Type B pancreatic cell (in vitro differentiated cells): ENCODE measurements at places on chromosomes 5 and 9.
A peak's percentile ranks its signal among the peaks of the same experiment; 100 is the strongest.

DNA sequence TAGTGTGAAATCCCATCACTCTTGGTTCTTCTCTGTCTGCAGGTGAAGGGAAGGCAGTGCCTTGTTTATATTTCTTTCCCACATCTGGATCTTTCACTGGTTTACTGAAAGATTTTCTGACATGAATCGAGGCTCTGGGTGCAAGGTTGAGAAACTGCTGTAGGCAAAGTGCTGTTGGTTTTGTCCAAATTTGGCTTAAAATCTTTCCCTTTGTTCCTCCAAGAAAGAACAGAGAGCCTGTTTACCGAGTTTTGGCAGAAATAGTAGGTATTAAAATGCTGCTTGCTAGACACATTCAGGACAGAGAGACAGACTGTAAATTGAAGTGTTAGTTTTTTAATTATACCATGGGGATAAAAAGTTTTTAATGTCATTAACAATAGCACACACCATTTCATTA lies 21.5 kb downstream of the SKP2 start:
- DNase-seq: no peak
- no peaks in the 10 kb centered on the region for H3K27me3 ChIP-seq
- no peak overlapping the region for H3K27ac ChIP-seq
- H3K4me3 ChIP-seq: no peak overlapping the region

- H3K4me3 ChIP-seq: peak overlapping the region; percentile 99
- peaks cover 14% of the 10 kb centered on the region for H3K27me3 ChIP-seq
These were observed 727 bp downstream of the SMAD5 start for GRCh38 chr5:136133222-136133921.

DNA sequence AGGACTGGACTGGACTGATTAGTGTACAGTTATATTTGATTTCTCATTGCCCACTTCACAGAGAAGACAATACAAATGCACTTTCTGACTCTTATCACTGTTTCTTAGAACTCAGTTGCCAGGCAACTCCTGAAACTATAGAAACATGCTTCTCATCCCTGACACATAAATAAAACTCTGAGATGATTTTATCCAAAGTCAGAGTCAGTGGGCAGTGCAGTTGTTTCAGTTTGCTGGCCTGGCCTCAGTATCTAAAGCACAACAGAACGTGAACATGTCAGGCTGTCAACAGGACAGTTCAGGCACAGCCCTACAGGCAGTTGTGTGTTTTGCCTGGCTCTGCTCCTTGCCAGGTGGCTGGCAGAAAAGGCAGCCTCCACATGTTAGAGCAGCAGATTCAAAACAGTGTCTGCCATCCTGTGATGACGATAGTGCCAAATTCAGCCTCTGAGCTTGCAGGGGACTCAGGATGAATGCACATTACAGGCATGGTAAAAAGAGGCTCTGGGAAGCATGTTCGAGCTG lies 65.1 kb upstream of the CCDC152 start:
- H3K27ac ChIP-seq: no peak overlapping the region
- H3K27me3 ChIP-seq: no peaks in the 10 kb centered on the region
- no peak overlapping the region for H3K4me3 ChIP-seq
- DNase-seq: no peak

GRCh38 chr9:98024702-98025101 lies 31.8 kb upstream of the NANS start:
- no peaks in the 10 kb centered on the region for H3K27me3 ChIP-seq
- no peaks in the 10 kb centered on the region for H3K36me3 ChIP-seq
- no peak overlapping the region for H3K27ac ChIP-seq
- DNase-seq: no peak
- H3K4me3 ChIP-seq: no peak overlapping the region
- peaks cover 4% of the 10 kb centered on the region for H3K4me1 ChIP-seq

DNA sequence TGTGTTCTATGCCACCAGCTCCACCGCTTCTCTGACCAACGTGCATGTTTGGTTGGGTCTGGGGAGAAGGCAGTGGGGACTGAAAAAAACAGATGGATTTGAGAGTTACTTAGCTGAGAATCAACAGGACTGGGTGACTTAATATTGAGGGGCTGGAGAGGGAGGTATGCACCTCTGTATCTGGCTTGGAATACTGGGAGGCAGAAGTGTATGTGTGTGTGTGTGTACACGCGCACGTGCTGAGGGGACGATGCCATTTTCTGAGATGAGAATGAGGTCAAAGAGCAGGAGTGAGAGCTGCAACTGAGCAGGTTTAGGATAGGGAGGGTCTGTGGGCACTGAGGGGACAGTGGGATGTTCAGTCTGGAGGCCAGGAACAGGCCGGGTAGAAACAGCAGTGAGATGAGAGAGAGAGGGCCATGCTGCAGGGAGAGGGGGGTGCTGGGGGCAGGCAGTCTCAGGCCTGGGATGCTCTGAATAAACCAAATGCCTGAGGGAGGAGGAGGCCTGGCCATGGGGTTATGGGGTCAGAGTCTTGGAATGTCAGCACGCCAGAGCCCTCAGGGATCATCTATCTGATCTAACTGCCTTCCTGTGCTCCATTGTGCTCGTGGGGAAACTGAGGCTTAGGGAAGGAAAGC lies 14.0 kb downstream of the PDGFRB start:
- peaks cover 3% of the 10 kb centered on the region for H3K36me3 ChIP-seq
- H3K4me1 ChIP-seq: peaks cover 82% of the 10 kb centered on the region
- H3K27ac ChIP-seq: peak overlapping the region; percentile 44
- no peak for DNase-seq

DNA sequence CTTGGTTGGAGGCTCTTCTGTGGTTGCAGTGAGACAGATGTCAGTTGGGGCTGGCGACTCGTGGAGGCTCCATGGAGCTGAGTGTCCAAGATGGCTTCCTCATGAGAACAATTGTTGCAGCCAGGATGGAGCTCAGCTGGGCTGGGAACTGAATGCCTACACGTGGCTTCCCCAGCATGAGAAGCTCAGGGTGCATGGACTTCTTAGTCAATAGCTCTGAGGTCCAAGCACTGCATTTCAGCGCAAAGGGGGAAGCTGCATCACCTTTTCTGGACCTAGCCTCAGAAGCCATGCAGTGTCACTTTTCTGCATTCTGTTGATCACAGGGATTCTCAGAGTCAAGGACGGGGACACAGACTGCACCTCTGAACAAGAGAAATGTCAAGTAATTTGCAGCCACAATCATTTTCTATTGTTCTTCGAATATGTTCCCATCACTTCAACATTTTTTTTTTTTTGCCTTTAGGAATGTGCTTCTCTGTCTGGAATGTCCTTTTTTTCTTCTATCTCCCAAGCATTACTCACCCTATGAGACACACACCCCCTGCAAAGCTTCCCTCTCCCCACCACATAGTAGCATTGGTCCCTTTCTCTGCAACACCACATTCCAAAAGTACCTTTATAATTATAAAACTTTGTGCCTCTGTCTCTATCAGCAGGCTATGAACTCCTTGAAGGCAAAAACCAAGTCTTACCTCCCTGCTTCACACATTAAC lies 57.5 kb upstream of the STK32A start:
- H3K27me3 ChIP-seq: no peaks in the 10 kb centered on the region
- no peak for DNase-seq
- no peaks in the 10 kb centered on the region for H3K36me3 ChIP-seq
- H3K27ac ChIP-seq: no peak overlapping the region
- H3K4me3 ChIP-seq: no peak overlapping the region

- H3K4me3 ChIP-seq: no peak overlapping the region
- no peaks in the 10 kb centered on the region for H3K36me3 ChIP-seq
- H3K27me3 ChIP-seq: peaks cover 10% of the 10 kb centered on the region
These were observed 48.2 kb downstream of the ROPN1L start for GRCh38 chr5:10489810-10490426.

DNA sequence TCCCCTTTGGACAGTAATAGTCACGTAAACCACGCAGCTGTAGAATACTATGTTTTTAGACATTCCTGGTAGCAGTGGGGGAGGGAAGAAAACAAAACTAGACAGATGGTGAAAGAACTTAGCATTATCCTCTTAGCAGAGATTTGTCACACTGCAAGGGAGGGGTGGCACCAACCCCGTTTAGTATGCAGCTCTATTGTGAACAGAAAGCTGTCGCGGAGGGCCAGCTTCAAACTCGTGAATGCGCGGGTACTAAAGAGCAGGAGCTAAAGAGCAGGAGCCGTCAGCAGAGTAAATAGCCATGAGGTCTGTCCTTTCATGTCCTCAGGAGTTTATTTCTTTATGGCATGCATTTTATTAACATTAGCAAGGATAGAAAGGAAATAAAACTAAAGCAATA lies 141.9 kb upstream of the SLC12A2 start:
- H3K36me3 ChIP-seq: peaks cover 6% of the 10 kb centered on the region
- H3K4me3 ChIP-seq: peak overlapping the region; percentile 32
- DNase-seq: no peak
- no peaks in the 10 kb centered on the region for H3K27me3 ChIP-seq
- peaks cover 33% of the 10 kb centered on the region for H3K4me1 ChIP-seq
- H3K27ac ChIP-seq: peak overlapping the region; percentile 11

- H3K36me3 ChIP-seq: peaks cover 16% of the 10 kb centered on the region
- no peak overlapping the region for H3K4me3 ChIP-seq
- no peaks in the 10 kb centered on the region for H3K27me3 ChIP-seq
- peaks cover 10% of the 10 kb centered on the region for H3K4me1 ChIP-seq
- no peak for DNase-seq
These were observed 5.5 kb downstream of the SMC2 start for GRCh38 chr9:104099630-104100029.

DNA sequence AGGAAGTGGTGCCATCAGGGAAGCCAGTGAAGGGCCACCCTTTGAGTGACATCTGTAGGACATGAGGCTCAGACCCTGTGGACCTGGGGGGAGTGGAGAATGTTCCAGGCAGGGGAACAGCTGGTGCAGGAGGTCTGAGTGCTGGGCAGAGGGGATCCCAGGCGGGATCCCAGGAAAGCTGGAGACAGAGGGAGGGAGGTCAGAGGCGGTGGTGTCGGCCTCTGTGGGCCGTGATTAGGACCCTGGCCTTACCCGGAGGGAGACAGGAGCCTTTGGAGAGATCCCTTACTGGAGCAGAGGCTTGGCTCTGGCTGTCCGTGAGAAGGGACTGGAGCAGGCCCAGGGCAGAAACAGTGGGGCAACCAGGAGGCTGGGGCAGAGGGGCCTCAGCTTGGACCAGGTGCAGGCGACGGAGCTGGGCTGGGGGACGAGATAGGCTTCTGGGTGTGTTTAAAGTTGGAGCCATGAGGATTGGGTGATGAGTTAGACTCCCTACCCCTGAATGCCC lies 12.1 kb upstream of the GRHPR start:
- no peaks in the 10 kb centered on the region for H3K27me3 ChIP-seq
- H3K4me1 ChIP-seq: peaks cover 12% of the 10 kb centered on the region
- DNase-seq: no peak
- no peaks in the 10 kb centered on the region for H3K36me3 ChIP-seq
- no peak overlapping the region for H3K27ac ChIP-seq
- no peak overlapping the region for H3K4me3 ChIP-seq

- peak; percentile 77 for DNase-seq
- peak overlapping the region; percentile 69 for H3K4me3 ChIP-seq
- peaks cover 36% of the 10 kb centered on the region for H3K4me1 ChIP-seq
- H3K27me3 ChIP-seq: no peaks in the 10 kb centered on the region
These were observed 79.1 kb downstream of the LHFPL2 start for GRCh38 chr5:78569441-78569840.

GRCh38 chr9:92064711-92065110 lies 50.5 kb downstream of the SPTLC1 start:
- no peak overlapping the region for H3K27ac ChIP-seq
- H3K4me1 ChIP-seq: peaks cover 11% of the 10 kb centered on the region
- no peak for DNase-seq
- H3K36me3 ChIP-seq: peaks cover 67% of the 10 kb centered on the region

GRCh38 chr9:88388886-88389605 lies 802 bp downstream of the SPIN1 start:
- H3K4me1 ChIP-seq: peaks cover 42% of the 10 kb centered on the region
- peak; percentile 82 for DNase-seq
- peak overlapping the region; percentile 97 for H3K27ac ChIP-seq
- H3K36me3 ChIP-seq: peaks cover 24% of the 10 kb centered on the region
- peak overlapping the region; percentile 95 for H3K4me3 ChIP-seq

DNA sequence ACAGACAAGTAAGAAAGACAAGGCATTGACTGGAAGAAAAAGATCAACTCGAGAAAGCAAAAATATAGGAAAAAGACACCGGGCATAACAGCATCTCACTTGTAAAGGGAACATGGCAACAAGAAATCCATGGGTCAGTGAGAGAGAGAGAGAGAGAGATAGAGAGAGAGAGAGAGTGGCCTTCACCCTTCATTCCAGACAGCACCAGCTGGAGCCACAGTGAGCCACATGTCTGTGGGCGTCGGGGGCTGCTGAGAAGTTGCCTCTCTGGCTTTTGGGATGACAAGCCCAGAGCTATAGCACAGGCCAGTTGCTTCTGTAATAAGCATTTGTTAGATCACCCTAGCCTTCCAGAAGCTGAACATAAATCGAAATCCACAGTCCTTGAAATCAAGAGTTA lies 20.3 kb upstream of the ENC1 start:
- H3K27me3 ChIP-seq: no peaks in the 10 kb centered on the region
- DNase-seq: no peak
- H3K4me3 ChIP-seq: no peak overlapping the region
- peaks cover 10% of the 10 kb centered on the region for H3K4me1 ChIP-seq
- H3K27ac ChIP-seq: no peak overlapping the region
- H3K36me3 ChIP-seq: no peaks in the 10 kb centered on the region

GRCh38 chr5:7251132-7251531 lies 144.8 kb upstream of the ADCY2 start:
- no peak overlapping the region for H3K27ac ChIP-seq
- no peak overlapping the region for H3K4me3 ChIP-seq
- H3K4me1 ChIP-seq: no peaks in the 10 kb centered on the region
- DNase-seq: no peak

- H3K4me1 ChIP-seq: peaks cover 5% of the 10 kb centered on the region
- H3K27me3 ChIP-seq: peaks cover 4% of the 10 kb centered on the region
- no peaks in the 10 kb centered on the region for H3K36me3 ChIP-seq
- H3K27ac ChIP-seq: no peak overlapping the region
- DNase-seq: no peak
These were observed 31.2 kb upstream of the RNU6ATAC start for GRCh38 chr9:134195558-134195957.

DNA sequence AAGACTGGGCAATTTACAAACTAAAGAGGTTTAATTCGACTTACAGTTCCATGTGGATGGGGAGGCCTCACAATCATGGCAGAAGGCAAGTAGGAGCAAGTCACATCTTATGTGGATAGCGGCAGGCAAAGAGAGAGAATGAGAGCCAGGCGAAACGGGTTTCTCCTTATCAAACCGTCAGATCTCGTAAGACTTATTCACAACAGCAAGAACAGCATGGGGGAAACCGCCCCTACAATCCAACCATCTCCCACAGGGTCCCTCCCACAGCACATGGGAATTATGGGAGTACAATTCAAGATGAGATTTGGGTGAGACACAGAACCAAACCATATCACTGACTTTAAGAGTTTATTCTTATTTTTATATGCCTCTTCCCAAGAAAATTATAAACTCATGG lies 60.3 kb downstream of the RFK start:
- DNase-seq: no peak
- H3K36me3 ChIP-seq: no peaks in the 10 kb centered on the region
- H3K27ac ChIP-seq: no peak overlapping the region
- H3K4me3 ChIP-seq: no peak overlapping the region
- H3K27me3 ChIP-seq: peaks cover 21% of the 10 kb centered on the region
